ENCODE measurements at places on chromosomes 13 and 19.

DNA sequence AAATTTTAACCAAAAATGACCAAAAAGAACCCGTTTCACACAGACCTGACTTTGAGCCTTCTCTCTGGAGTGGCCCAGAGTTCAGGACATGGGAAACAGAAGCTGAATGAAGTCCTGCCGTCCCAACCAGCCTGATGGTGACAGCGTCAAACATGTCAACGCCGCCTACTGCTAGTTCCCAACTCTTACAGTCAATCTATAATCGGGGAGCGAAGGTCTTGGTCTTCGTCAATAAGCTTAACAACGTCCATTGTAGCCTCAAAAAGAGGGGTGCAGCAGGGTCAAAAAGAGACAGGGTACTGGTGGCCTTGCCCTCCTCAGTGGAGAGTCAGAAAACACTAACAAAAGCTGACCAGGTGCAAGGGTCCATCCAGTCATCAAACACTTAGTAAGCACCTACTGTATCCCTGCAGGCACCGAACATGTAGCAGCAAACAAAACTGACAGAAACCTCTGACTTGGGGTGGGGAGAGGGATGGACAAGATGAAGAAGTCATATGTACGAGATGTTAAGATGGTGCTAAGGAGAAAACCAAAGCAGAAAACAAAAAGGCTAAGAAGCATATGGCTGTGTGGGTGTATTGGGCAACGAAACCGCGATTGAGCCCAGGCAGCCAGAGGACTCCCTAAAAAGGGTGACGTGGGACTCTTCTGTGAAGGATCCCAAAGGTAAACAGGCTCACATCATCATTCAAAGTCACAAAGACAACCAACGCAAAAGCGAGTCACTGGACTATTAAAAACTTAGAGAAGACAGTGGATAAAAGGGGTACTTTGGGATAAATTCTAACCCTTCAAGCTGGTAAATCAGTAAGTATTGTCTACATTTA is 12.0 kb downstream of the MLLT1 start:
- no peak for DNase-seq

GRCh38 chr19:10892256-10892655 is 20.9 kb downstream of the CARM1 start:
- DNase-seq, result no peak

DNA sequence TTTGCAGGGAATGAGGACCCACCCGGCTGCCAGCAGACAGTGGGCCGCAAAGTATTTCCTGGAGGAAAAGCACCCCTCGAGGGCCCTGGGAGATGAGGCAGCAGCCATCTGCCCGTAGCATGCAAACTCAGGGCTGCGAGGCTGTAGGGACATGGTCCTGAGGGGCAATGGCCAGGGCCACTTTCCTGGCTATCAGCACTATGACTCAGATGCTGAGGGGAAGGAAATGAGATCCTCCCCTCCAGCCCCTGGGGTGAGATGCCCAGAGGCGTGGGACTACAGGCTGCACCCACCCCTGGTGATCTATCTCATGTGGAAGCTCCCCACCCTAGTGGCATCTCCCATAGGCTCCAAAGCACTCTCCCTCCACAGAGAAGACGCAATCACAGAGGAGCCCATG is 80.1 kb downstream of the SLC7A1 start:
- no peak for DNase-seq

- no peak for DNase-seq
Observed at GRCh38 chr13:36959456-36960116, 39.5 kb upstream of the SMAD9 start.

- DNase-seq, result no peak
Observed at GRCh38 chr13:91408971-91409370, 10.6 kb downstream of the GPC5 start.

DNA sequence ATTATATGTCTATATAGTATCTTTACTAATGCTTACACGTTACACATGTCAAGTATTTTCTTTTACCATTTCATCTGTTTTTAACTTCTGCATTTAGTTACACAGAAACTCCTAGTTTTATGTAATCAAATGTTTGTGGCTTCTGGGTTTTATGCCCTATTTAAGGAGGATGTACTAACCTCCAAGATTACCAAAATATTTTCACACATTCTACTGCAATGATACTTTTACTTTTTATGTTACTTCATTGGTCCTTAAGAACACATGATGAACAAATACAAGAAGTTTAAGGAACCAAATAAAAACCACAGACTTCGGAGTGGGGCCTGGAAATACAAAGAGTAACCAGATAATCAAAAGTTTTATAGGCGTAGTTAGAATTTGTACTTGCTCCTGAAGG is 37.2 kb downstream of the ZC3H13 start:
- peak; percentile 5 for DNase-seq

DNA sequence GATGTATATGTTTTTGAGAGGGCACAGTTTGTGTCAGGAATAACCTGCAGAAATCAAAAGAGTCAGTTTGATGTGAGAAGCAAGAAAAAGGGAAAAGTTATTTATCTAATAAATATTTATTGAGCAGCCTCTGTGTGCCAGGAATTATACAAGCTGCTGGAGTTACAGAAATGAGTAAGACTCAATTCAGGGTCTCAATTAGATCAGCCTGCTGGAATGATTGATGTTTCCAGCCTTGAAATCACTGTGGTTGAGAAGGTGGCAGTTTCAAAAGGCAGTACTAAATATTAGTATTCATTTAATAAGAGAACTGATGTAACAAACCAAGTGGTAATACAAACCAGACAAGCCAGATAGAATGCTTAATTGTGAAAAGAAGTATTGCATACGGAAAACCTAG is 782.4 kb upstream of the GPC6 start:
- DNase-seq, result no peak

DNA sequence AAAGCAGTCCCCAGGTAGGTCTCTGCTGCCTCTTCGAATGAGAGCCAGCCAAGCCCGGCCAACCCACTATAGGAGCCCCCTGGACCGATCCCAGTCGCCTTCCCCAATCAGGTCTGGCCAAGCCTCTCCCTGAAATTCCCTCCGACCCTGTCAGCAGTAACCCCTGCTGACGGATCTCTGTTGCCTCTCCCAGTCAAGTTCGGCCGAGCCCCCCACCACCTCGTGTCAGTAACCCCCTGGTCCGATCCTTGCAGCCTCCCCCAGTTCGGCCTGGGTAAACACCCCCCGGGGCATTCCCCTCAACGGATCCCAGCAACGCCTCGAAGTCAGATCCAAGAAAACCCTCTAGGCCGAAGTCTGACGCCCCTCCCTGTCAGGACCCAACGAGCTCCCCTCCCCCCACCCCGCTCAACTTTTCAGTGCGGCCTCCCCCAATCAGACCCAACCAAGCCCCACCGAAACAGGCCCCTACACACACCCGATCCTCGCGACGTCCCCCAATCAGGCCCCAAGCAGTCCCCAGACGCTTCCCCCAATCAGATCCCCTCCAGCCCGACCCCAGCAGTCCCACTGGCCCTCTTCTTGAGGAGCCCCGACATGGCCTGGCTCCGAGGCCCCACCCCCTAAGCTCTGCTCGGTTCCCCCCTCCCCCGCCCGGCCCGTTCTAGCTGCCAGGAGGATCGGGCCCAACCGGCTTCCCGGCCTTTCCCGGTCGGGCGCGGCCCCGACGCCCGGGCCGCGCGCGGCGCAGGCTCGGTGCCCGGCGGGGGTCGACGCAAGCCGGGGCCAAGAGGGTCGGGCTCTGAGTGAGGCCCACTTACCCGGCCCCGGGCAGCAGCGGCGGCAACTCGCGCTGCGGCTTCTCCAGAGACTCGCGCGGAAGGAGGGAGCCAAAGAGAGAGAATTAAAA is 1.8 kb downstream of the TNPO2 start:
- peak; percentile 75 for DNase-seq

GRCh38 chr19:45471931-45472562 is 4.3 kb downstream of the FOSB start:
- no peak for DNase-seq

DNA sequence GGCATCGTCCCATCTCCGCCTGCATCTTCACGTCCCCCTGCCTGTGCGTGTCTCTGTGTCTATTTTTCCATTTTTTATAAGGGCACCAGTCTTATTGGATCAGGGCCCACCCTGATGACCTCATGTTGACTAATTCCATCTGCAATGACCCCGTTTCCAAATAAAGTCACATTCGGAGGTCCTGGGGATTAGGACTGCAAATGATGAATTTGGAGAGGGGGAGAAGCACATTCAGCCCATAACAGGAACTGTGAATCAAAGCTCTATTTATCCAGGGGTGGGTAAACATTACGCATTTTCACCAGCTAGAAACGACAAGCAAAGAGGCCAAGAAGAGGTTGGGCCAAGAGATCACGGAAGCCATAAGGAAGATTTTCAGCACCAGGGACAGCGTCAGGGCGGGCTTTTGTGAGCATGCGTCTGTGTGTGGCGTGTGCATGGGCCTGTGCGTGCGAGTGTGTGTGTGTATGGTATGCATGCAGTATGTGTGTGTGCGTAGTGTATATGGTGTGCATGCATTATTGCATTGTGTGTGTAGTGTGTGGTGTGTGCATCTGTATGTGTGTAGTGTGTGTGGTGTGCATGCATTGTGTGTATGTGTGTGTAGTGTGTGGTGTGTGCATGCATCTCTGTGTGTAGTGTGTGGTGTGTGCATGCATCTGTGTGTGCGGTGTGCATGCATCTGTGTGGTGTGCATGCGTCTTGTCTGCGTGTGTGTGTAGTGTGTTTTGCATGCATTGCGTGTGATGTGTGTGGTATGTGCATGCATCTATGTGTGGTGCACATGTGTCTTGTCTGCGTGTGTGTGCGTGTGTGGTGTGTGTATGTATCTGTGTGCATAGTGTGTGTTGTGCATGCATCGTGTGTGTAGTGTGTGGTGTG is 19.6 kb downstream of the CELF5 start:
- DNase-seq, result peak; percentile 60

- no peak for DNase-seq
Observed at GRCh38 chr13:73166204-73166603, 107.4 kb downstream of the KLF5 start.

DNA sequence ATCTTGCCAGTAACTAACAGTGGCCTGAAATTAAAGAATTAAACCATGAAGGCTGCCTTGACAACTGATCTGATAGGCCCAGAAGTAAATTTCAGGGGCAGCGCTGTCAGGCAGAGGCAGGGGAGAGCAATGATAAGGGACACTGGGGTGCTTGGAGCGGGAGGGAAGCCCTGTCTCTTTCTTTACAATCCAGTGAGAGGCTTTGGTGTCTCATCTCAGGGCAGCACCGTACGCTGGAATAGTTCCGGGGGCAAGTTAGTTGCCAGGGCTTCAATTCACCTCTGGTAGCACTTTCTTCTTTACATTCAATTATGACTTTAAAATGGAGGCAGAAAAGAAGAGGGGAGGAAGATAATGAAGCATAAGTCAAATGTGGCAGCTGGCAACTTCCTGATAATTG is 74.6 kb downstream of the CBY2 start:
- no peak for DNase-seq

- DNase-seq, result no peak
Observed at GRCh38 chr13:113292021-113292862, 4.8 kb upstream of the LAMP1 start.

DNA sequence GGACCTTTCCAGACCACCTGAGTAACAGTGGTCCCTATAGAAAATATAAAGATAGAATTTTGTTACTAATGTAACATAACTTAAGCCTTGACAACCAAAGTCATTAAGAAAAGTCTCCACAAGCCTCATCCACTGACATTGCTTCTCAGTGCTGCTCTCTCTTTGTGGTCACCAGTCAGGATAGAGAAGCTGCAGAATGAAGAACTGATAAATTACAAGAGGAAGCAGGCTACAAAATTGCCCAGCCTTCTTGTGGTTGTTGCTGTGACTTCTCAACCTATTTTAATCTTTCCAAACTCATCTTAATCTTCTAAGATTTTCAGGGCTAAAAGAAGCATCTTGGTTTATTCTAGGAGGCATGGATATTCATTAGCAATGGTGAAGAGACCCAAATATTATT is 343.8 kb downstream of the MZT1 start:
- no peak for DNase-seq

GRCh38 chr19:19109601-19110000 is 28.7 kb downstream of the TMEM161A start:
- DNase-seq, result peak; percentile 6

DNA sequence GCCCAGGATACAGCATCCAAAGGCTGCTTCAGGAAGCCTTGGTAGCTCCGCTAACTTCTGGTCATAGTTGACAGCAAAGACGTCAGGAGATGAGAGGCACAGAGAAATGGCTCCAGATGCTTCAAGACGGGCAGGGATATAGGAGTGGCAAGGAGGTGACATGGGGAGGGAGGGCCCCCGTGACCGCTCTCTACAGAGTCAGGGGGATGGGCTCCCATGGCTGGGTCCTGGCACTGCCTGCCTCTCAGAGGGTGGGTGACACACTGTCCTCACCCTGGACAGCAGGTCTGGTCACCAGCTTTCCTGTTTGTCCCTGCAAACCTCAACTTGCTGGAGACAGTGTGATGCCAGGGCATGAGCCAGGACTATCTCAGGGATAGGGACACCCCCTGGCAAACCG is 10.3 kb upstream of the ZNF14 start:
- no peak for DNase-seq

- no peak for DNase-seq
Observed at GRCh38 chr13:23605831-23606230, 35.6 kb downstream of the TNFRSF19 start.

- DNase-seq, result no peak
Observed at GRCh38 chr13:46184277-46184699, 2.3 kb upstream of the LCP1 start.

- DNase-seq, result peak; percentile 85
Observed at GRCh38 chr13:114128624-114129522, 3.5 kb downstream of the RASA3 start.

DNA sequence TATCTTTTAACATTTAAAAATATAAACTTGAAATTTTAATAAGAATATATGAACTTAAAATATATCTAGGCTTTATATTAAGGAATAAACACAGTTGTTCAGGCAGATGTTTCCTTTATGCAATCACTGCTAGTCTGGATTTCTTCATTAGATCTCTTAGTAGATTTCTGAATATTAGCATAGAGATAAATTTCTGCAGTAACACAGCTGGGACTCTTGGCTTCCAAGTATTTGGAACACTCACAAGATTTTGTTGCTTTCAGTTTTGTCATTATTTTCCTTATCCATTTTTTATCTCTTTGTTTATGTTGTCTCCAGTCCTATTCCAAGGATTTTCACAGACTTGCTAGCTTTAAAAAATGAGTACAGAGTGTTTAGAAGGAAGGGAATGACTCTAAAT is 857.1 kb downstream of the GPC5 start:
- DNase-seq, result no peak

DNA sequence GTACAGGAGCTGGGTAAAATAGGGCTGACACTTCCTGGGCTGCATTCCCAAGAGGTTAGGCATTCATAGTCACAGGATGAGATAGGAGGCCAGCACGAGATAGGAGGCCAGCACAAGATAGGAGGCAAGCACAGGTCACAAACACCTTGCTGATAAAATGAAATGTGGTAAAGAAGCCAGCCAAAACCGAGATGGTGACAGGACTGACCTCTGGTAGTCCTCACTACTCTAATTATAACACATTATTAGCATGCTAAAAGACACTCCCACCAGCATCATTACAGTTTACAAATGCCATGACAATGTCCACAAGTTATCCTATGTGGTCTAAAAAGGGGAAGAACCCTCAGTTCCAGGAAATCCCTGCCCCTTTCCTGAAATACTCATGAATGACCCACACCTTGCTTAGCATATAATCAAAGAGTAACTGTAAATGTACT is 20.9 kb upstream of the IGSF23 start:
- no peak for DNase-seq

- no peak for DNase-seq
Observed at GRCh38 chr13:85462792-85463425, 336.3 kb downstream of the SLITRK6 start.

- no peak for DNase-seq
Observed at GRCh38 chr13:49165798-49166752, 54.1 kb upstream of the MLNR start.

- no peak for DNase-seq
Observed at GRCh38 chr19:53007606-53008005, 6.1 kb upstream of the ERVV-1 start.

Data from fibroblast of upper back skin (primary cell).